ENCODE measurements at places on chromosomes 16 and 17. TPM values are rescaled to one million over a fixed set of nuclear protein-coding genes. Genes with fewer than 3 reads are reported as not detected.

Gene NGFR
- 20.4 TPM for polyA plus RNA-seq

GRCh38 chr16:20114356-20114755 is 40.7 kb upstream of the GPR139 start:
- no peak for DNase-seq

DNA sequence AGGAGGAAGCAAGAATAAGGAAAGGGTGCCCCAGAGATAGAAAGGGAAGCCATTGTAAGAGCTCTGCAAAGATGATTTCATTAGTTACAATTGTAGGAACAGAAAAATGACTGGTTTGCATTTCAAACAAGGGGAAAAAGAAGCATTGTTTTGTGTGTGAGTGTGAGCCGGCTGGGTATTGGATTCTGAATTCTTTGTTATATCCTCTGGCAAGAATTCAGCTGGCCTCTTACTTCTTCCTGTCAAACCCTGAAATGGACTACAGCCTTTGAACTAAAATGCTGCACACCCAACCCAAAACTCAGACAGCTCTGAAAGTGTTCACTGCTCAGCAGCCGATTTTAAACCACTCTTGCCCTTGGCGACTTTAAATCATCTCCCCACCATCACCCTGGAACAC is 461.3 kb downstream of the PMP22 start:
- no peak for DNase-seq

- peak; percentile 32 for DNase-seq
Measured at GRCh38 chr16:87463722-87464690, 28.8 kb downstream of the ZCCHC14 start.

DNA sequence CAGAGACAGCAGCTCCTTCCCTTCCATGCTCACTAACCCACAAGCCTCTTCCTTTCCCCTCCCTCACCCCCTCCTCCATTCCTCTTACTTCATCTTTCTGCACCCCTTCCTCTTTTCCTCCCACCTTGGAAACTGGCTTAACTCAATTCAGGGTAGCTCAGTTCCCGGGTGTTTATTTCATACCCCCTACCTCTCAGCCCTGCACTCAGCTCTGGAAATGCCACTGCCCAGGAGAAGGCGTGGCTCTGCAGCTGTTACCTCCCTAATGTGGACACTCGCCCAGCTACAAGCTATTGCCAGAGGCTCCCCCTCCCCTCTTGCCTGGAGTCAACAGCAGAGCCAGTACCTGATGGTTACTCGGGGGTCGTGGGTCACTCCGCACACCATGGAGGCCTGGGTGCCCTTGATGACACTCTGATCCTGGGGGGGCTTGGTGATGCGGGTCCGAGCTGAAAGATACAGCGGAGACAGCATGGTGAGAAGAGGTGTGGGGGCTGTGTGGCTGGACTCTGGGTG is 118.4 kb upstream of the CDC42EP4 start:
- DNase-seq = no peak

GRCh38 chr17:59631276-59631675 is 11.6 kb downstream of the CLTC start:
- DNase-seq = no peak

Gene HSD3B7
- polyA plus RNA-seq = 11.7 TPM

DNA sequence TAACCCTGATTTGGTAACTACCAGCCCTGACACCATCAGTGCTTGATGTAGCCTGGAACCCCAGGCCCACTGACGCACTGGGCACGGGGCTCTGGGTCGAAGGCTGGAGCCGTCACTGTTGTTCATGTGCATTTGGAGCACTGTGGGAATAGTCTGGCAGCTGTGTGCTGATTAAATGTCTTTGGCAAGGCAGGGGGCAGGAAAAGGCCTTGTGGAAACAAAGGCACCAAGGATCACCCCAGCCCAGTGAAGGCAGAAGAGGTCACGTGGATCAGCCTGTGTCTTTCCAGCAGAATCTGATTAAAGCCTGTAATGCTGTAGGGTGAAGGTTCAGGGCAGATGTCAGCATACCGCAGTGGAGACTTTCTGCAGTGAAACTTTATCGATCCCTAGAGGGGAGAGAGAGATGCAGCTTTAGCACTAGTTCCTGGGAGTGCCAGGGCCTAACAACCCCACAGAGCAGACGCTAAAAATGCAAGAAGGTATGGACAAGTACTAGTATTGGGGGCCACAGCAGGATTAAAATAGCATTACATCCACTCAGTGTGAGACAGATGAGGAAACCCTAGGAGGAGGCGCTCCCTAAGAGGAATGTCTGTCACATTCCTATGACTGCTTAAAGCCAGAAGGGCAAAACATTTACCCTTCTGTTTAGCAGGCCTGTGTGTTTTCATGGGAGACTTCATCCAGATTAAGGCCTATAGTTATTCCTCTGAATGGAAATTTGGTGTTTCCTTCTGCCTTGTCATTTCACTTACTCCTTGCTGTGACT is 9.7 kb downstream of the ZNHIT3 start:
- DNase-seq = no peak

DNA sequence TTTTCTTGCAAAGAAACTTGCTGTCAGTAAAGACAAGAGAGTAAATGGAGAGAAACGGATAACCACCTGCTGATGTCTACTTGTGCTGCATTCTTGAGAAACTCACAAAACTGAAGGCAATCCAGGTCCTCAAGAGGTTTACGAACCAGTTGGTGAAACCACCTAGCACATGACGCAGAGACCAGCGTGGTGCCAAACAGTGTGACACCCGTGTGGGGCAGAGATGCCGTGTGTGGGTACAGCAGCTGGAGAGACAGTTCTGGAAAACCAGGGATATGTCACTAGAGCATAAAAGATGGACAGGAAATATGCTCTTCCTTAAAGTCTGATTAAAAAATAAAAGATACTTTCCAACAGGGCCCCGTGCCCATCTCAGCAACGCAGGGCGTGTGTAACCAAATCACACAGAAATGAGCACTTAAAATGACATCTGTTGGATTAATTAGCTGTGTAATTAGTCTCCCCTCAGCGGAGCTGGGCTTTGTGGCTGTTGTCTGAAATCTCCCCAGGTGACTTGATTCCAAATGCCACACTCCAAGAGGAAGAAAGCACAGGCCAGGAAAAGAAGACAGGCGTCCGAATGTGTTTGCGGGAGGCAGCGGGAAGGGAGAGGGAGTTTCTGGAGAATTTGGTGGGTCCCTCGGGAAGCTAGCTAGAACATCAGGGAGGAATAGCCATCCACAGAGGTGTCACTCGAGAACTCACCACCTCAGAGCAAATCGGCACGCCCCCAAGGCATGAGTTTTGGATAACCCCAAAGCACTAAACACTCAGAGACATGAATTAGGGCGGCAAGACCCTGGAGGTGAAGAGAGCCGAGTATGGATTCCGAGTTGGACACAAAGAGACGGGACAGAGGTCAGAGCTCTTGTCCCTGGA is 109.8 kb downstream of the ZFHX3 start:
- no peak for DNase-seq
